ENCODE measurements at places on chromosomes 16 and 17.

- peak; percentile 11 for DNase-seq
Observed at GRCh38 chr16:424623-425081, 797 bp upstream of the RAB11FIP3 start.

- peak; percentile 73 for DNase-seq
Observed at GRCh38 chr16:81730090-81731051, 48.7 kb upstream of the PLCG2 start.

DNA sequence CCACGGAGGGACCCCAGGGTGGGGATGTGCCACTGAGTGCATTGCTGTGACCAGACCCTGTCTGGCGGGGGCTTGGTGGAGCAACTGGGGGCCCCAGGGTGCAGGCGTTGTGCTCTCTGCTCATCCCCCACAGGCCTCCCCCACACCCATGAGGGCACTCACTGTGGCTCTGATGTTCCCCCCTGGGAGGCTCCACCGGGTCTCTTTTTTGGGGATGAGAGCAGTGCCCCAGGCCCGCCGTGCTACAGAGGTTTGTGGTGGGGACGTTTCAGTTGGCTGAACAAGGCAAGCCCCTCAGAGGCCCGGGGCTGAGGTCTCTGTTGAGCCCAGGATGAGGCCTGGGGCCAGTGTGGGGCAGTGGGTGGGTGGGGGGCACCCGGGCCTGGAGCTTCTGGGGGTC, 2.5 kb downstream of the CCDC78 start:
- DNase-seq: no peak

DNA sequence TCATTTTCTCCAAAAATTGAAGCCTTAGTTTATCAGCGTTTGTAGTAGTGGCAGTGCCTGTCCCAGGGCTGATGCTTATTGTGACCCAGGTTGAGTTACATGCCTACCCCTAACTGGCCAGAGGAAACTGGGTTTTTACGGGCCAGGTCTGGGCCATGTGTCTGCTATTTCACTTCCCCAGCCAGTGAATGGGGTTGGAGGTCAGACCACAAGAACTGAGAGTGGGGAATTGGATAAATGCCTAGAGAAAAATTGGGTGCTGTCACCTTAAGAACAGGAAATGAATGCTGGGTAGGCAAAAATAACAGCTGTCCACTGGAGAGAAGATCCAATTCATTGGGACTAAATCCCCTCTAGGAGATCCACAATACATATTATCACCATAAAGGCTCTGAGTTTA, 5.2 kb downstream of the ADPRM start:
- no peak for DNase-seq

GRCh38 chr17:19372011-19372370, 6.3 kb upstream of the MAPK7 start:
- DNase-seq: no peak

DNA sequence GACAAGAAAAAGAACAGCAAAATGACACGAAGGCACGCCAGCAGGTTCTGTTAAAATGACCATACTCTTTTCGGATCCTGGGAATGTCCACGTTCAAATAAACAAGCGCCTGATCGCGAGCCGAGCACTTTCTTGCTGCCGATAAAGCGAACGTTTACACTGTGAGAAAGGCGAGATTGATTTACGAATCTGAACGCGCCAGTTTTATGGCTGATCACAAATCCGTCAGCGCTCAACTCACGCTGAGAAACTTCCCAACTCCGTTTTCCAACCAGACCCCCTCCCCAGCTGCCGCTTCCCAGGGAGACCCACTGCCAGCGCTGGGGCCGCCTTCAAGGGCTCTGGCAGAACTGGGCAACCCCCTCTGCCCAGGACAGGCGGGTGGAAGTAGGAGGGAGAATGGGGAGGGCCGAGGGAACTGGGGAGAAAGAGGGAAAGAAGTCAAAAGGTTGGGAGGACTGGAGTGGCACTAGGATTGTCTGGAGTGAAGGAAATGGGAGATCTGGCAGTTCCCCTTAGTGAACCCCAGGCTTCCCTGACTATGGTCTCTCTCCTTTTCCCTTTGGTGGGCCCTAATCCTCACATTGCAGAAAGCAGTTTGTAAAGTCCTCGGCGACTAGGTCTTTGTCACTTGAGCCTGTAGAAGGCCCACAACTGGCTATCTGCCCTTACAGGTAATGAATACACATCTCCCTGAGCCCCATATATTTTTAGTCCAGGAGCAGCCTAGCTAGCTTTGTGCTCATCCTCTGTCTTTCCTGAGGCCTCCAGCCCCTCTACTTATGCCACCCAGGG, 6.9 kb downstream of the HOXB4 start:
- DNase-seq: no peak

GRCh38 chr17:31570951-31571892, 179.7 kb downstream of the RAB11FIP4 start:
- no peak for DNase-seq

DNA sequence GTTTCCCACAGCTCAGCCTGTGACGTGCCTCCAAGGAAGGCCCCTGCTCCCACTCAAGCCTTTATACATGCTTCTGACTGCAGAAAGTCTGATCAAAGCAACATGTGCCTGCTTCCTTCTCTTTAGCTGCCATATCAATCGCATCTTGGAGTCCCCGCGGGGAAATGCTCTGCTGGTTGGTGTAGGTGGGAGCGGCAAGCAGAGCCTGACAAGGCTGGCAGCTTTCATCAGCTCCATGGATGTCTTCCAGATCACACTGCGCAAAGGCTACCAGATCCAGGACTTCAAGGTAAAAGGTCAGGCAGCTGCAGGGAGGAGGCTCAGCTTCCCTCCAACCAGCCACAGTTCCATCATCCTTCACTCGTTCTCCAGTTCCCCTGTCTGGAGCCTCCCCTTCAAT, 189.7 kb downstream of the ZNF18 start:
- no peak for DNase-seq

DNA sequence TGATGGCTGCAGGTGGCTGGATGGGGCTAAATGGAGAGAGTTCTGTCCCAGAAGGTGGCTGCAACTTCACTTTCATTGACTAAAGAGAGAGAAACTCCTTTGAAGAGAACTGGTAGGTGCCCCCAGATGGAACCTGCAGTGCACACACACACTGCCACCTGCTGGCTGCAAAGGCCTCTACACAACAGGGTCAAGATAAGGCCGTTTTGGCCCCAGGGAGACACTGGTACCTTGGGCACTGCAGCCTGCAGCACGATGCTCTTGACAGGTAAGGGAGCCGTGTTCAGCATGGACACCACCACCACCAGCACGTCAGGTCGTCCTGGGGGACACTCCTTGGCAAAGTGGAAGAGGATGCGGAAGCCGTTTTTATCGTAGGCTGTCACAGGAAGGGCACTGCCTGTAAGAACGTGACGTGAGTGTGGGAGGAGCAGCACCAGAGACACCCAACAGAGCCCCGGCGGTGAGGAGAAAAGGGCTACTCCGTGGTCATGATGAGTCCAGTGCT, 22.7 kb downstream of the GGA3 start:
- peak; percentile 59 for DNase-seq

DNA sequence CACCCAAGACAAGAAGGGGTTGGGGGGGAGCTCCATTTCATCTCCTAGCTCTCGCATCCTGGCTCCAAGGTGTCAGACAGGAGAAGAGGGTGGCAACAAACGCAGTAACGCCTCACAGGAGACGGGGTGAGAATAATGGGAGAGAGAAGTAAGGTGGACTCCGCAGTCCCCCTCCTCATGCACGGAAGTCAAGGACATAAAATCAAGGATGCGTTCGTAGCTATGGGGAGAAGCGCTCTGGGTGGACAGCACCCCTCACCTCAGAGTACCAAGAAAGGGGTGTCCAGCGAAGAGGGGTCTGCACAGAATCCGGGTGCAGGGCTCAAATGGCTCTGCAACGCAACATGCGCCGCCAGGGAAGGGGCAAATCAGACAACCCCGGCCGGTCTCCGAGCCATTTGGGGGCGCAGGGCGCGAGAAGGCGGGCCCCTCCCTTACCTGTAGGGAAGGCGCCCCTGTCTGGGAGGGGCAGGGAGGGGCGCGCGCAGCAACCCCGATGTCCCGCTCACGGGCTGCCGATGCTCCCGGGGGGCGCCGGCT, 555 bp downstream of the HDAC5 start:
- no peak for DNase-seq

DNA sequence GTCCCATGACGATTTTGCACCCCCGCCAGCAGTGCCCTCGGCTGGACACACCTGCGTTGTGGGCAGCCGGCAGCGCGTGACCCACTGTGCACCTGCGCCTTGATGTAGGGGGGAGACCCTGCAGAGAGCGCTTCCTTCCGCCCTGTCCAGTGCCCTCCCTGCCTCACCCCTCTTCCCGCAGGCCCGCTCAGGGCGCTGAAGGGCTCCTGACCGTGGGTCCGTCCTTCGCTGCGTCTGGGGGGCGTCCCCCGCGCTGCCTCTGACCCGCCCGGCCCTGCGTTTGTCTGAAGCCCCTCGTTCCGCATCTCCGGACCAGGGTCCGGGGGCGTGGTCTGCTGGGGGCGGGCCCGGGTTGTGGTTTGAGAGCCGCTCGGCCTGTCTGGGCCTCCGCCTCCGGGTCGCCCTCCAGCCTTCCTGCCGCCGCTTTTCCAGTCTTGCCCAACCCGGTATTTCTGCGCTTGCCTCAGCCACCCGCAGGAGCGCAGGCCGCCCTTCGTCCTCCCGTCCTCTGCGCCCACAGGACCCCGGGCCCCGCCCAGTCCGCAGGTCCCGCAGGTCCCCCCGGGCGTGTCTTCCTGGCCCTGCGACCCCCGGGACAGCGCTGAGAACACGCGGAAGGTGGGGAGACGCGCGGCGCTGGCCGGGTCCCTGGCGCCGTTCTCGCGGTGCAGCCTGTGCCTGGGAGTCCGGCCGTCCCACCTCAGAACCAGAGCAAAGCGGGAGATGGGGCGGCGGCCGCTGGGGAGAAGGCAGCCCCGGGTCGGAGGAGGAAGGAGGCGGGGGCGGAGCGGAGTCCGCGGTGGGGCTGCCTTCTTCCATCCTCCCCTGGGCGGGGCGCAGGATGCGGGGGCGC, 4.0 kb upstream of the IL17C start:
- peak; percentile 70 for DNase-seq

DNA sequence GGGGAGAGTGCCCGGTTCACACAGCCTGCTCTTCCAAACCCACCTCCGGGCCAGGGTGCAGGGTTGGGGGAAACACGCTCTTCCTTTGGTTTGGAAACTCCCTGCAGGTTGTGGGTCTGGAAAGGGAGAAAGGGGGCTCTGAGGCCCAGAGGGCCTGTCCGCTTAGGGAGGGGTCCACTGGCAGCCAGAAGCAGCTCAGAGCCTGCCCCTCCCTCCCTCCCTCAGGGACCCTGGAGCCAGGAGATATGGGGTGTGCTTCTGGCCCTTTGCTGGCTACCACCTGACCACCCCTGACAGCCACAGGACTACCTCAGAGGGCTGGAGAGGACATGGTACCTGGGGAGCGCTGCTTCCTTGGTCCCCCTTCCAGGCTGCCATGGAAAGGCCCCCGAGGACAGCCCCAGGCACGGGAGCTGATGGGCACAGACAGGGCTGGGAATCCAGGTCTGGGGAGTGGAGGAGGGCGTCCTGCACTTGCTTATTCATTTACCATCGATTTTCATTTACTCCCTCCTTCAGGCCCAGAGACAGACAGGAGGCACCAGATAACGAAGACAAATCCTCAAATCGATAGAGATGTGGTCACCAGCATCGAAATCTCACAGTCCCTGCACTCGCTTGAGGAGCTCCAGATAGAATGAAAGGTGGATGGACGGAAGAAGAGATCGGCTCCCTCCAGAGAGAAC, 48.4 kb upstream of the DOC2B start:
- no peak for DNase-seq

- DNase-seq: no peak
Observed at GRCh38 chr17:50513495-50513894, 5.3 kb downstream of the MYCBPAP start.

- DNase-seq: no peak
Observed at GRCh38 chr16:70630960-70631745, 15.2 kb upstream of the IL34 start.

GRCh38 chr16:19173649-19174383, 5.8 kb downstream of the SYT17 start:
- no peak for DNase-seq

DNA sequence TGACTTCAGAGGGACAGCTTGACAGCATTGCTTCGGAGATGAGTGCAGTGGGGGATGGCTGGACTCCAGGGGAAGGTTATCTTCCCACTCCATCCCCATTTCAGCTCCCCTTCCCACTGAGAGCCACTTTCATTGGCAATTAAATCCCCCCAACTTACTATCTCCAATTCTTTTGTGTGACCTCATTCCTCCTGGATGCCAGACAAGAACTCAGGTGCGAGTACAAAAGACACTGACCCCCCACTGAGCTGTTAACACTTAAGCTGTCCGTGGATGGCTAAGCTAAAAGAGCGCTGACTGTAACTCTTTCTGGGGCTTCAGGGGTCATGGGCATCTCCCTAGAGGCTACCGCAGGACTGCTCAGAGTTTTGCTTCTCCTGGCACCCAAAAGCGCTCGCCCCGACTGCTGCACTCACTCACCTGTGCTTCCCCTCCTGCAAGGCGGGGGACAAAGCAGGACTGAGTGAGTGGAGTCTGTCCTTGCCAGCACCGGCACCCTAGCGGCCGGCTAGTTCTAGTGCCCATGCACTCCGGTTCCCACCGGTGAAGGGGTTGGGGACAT, 44.8 kb upstream of the FBXO47 start:
- DNase-seq: no peak

DNA sequence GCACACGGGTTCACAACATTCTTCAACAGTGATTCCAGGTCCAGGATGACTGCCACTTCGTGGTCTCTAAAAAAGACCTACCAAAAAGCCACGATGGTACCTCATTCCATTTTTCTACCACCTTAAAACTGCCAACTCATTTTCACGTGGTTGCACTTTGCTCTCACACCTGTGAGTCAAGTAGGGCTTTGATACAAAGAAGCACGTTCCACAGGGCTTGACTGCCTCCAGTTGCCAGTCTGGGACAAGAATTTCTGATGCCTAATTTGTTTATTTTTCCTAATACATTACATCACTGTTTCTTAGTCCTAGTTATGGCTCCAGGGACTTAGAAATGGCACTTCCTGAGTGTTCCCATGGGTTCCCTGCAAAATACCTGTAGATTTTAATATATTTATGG, 911.6 kb upstream of the EEF2KMT start:
- DNase-seq: no peak

- DNase-seq: peak; percentile 61
Observed at GRCh38 chr17:73156166-73156840, 8.5 kb upstream of the SSTR2 start.

DNA sequence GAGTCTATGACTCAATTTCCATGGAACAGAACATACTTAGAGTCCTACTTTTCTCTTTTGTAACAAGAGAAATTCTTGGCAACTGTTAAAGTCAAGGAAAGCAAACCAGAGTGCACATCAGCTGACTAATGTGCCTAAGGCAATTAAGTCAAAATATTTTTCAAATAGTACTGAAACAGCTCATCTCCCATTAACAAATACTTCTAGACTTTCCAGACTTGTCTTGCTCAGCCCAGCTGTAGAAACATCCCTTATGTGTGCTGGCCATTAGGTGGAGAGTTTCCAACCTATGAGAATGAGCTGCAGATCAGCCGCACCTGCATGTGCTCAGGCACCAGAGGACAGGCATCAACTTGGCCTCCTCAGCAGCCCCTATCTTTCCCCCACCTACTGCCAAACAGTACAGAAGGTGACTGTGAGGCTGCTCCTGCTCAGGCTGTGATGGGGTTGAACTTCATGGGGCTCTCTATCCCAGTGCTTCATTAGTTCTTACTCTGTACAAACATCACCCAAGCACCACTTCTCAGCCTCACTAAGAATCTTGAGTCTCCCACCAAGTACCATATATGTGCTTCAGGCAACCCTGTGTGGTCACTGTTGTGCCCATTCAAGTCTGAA, 32.2 kb downstream of the TEX2 start:
- DNase-seq: no peak

Measured in activated naive CD8-positive, alpha-beta T cell treated with anti-CD3 and anti-CD28 coated beads for 36 hours (primary cell).